Breast epithelium (tissue), 4 donors: ENCODE measurements at places on chromosomes 6 and 20.

DNA sequence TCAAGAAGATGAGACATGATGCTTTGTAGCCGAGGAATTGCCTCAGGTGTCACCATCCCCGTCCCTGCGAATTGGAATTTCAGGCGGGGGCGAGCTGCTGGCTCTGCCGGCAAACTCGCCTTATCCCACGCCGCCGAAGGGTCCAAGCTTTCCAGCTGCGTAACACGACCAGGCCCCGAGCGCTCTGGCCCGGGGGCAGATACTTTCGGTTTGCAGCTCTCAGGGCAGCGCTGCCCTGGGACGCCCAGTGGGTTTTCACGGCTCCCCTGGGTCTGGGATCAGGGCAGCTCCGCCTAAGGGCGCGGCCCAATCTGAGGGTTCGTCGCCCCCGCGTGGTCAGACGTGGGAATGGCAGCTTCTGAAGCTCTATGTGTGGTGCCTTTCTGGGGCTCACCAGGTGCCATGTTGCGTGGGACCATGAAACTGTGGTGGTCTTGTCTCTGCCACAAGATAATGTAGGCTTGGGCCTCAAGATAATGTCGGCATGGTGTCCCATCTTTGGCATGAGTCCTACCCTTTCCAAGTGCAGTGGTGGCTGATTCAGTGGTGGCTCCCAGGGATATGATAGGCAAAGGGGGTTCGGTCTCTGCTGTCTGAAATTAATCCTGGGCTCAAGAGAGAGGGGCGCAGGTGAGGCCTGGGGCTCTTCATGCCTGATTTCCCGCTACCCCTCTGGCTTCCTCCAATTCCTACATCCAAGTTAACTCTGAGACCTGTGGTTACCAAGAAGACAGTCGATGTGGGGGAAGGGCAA, 21.0 kb downstream of the PIGT start:
- H3K4me1 ChIP-seq: no peaks in the 10 kb centered on the region
- H3K4me3 ChIP-seq: peak overlapping the region; percentile 68
- peak overlapping the region; percentile 48 for H3K27ac ChIP-seq
- peak; percentile 70 for DNase-seq

DNA sequence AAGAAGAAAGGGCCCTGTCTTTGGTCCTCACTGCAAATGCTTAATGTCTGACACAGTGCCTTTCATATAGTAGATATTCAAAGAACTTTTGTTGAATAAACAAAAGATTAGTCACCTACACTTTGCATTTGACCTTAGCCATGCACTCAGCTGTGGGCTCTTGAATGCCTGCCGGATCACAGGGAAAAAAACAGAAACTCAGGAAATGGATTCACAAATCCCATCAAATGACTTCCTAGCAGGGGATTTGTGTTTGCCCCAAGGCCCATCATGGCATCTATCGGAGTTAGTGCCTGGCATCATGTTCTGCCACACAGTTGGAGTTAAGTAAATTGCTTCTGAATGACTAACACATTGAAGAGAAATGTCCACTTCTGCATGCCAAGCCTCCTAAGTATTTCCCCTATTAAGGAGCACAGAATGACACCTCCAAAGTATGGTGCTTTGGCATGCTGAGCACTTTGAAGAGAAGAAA, 72.3 kb upstream of the DST start:
- no peak for DNase-seq
- H3K27ac ChIP-seq: peak overlapping the region; percentile 22

DNA sequence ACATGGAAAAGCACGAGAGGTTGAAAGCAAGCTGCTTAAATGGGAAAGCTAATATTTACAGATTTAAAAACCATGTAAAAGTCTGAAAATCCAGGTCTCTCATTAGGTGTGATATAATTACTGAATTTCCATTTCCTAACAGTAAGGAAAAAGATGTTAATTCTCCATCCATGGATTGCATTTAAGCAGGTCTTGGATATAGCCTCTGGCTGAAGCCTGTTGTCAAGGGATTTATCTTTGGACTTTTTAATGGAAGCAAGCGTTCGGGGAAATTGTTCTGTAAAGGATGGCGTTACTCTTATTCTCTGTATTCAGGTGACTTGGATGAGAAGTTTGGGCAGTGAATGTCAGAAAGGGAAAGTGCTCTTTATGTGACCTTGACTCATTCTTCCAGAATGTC, 233.8 kb downstream of the SLC24A3 start:
- DNase-seq: no peak
- no peak overlapping the region for H3K27ac ChIP-seq
- H3K4me3 ChIP-seq: no peak overlapping the region
- no peaks in the 10 kb centered on the region for H3K36me3 ChIP-seq

DNA sequence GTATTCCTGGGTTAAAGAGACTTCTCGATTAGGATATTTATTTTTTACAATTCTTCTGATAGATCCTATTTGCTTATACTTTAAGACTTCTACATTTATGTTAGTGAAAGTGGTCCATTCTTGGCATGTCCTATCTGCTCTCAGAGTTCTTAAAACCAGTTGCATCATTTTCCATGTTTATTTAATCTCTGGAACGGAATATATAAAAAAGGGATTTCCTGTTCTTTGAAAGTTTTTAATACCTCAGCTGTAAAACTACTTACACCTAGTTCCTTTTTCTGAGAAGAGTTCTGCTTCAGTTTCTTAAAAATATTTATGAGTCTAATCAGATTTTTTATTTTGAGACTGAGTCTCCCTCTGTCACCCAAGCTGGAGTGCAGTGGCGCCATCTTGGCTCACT, 18.0 kb upstream of the MYL9 start:
- no peak overlapping the region for H3K4me3 ChIP-seq
- H3K27ac ChIP-seq: no peak overlapping the region
- H3K36me3 ChIP-seq: peaks cover 6% of the 10 kb centered on the region
- DNase-seq: no peak

GRCh38 chr6:35295036-35295435, 2.6 kb upstream of the DEF6 start:
- no peak for DNase-seq
- H3K27ac ChIP-seq: no peak overlapping the region
- H3K27me3 ChIP-seq: no peaks in the 10 kb centered on the region
- peaks cover 9% of the 10 kb centered on the region for H3K36me3 ChIP-seq

DNA sequence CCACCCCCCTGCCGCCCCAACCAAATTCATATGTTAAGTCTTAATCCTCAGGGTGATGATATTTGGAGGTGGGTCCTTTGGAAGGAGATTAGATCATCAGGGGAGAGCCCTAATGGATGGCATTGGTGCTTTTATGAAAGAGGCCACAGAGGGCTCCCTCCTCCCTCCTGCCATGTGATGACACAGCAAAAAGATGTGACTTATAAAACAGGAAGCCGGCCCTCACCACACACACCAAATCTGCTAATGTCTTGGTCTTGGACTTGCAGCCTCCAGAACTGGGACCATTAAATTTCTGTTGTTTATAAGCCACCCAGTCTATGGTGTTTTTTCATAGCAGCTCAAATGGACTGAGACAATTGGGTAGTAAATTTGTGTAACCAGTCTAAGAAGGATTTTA, 176.3 kb downstream of the ADGRG6 start:
- H3K4me3 ChIP-seq: no peak overlapping the region
- no peak overlapping the region for H3K27ac ChIP-seq
- no peaks in the 10 kb centered on the region for H3K36me3 ChIP-seq
- H3K4me1 ChIP-seq: no peaks in the 10 kb centered on the region

DNA sequence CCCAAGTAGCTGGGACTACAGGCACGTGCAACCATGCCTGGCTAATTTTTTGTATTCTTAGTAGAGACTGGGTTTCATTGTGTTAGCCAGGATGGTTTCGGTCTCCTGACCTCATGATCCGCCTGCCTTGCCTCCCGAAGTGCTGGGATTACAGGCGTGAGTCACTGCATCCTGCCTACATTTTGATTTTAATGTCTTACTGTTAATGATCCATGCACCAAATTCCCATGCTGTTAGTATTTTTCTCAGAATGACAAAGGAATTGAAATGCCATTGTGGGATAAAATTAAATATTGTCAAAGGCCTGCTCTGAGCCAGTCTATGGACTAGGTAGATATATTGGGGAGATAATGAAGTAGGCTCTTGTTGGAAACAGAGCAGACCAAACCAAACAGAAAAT, 28.2 kb downstream of the CBFA2T2 start:
- H3K27ac ChIP-seq: peak overlapping the region; percentile 65
- no peaks in the 10 kb centered on the region for H3K36me3 ChIP-seq
- H3K4me3 ChIP-seq: no peak overlapping the region
- no peaks in the 10 kb centered on the region for H3K27me3 ChIP-seq
- H3K4me1 ChIP-seq: no peaks in the 10 kb centered on the region

- no peaks in the 10 kb centered on the region for H3K36me3 ChIP-seq
- no peak overlapping the region for H3K27ac ChIP-seq
- H3K4me1 ChIP-seq: no peaks in the 10 kb centered on the region
These were observed 6.3 kb downstream of the PRR18 start for GRCh38 chr6:166301611-166302529.

GRCh38 chr6:136923954-136924673, 2.0 kb downstream of the SLC35D3 start:
- no peak overlapping the region for H3K27ac ChIP-seq
- peaks cover 7% of the 10 kb centered on the region for H3K27me3 ChIP-seq
- H3K36me3 ChIP-seq: no peaks in the 10 kb centered on the region
- no peak overlapping the region for H3K4me3 ChIP-seq

DNA sequence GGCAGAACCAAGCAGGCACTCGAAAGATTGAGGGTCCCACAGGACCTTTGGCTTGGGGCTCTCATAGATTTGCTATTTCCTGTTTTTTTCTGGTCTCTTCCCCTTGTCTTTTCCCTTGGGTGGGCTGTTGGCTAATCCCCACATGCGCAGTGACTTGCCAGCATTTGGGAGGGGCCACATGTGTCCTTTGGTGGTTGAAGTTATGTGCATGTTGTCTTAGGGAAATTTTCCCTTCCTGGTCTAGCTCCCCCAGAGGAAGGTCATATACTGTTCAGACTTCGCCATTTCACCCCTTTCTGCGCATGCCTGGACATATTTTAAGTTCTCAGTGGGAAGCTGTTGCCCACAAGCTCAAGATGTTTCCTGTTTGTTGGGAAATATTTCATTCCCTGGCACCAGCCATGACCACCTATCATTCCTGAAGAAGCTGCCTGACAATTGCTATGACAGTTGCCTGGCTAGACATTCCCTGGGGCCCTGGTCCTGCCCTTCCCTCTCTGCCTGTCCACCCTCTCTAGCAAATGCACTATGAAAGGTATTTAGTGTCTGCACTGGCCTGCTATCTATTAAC, 156.2 kb upstream of the THBS2 start:
- H3K4me3 ChIP-seq: no peak overlapping the region
- no peak overlapping the region for H3K27ac ChIP-seq
- H3K36me3 ChIP-seq: no peaks in the 10 kb centered on the region
- no peaks in the 10 kb centered on the region for H3K27me3 ChIP-seq
- no peak for DNase-seq
- no peaks in the 10 kb centered on the region for H3K4me1 ChIP-seq

GRCh38 chr6:166957087-166957804, 896 bp upstream of the RNASET2 start:
- H3K36me3 ChIP-seq: no peaks in the 10 kb centered on the region
- no peaks in the 10 kb centered on the region for H3K27me3 ChIP-seq
- peak overlapping the region; percentile 90 for H3K27ac ChIP-seq
- peaks cover 6% of the 10 kb centered on the region for H3K4me1 ChIP-seq
- DNase-seq: no peak

GRCh38 chr20:62724692-62725595, 16.3 kb downstream of the NTSR1 start:
- no peaks in the 10 kb centered on the region for H3K4me1 ChIP-seq
- H3K27ac ChIP-seq: no peak overlapping the region
- no peak overlapping the region for H3K4me3 ChIP-seq
- DNase-seq: no peak
- H3K27me3 ChIP-seq: no peaks in the 10 kb centered on the region

DNA sequence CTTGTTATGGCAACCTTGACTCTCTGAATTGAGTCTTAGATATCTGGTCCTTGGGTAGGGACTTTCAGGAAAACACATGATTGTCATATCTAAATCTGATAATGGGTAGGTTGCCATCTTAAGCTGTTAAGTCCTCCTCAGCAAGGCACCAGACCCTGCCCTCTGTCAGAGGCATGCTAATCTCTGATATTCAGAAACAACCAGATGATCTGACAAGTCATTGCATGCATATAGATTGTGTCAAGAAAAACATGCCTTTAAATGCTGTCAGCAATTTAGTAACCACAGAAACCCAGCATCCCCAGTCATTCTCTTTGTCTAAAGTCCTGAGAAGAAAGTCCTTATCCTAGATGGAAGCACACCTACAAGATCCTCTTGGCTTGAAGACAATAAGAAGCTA, 149.1 kb downstream of the EDN1 start:
- no peak for DNase-seq
- H3K4me1 ChIP-seq: no peaks in the 10 kb centered on the region
- no peak overlapping the region for H3K27ac ChIP-seq
- H3K36me3 ChIP-seq: no peaks in the 10 kb centered on the region
- no peaks in the 10 kb centered on the region for H3K27me3 ChIP-seq

DNA sequence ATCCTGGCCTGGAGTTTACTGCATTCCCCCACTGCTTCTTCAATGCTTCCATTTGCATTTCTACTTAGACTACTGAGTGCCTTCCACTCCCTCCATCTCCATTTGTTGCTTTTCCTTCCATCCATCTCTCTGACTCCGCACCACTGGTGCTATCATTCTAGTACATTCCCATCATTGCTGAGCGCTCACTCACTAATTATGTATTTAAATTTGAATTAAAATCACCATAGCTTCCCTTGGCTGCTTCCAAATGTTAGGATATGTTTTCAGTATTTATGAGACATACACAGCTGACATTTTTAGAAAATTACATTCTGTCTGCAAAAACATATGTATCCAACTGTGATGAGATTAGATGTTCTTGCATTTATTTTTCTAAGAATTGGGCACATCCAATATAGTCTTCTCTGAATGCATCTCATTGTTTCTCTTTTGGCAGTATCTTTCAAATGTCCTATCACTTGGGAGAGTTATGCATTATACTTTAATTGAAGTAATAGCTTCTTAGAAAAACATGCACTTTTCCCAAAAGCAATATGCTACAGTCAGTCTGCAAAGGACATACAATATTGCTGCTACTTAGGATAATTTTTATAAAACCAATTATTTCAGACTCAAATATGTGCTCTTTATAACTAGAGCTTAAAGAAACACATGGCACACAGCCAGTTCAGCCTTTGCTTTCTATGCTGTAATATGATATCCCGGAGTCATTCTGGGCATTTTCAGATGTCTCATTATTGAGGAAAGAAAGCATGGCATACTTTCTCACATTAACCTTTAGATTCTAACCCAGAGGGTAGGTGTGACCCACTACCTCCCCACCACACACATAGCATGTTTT, 12.1 kb upstream of the COL21A1 start:
- no peaks in the 10 kb centered on the region for H3K36me3 ChIP-seq
- H3K27ac ChIP-seq: no peak overlapping the region
- H3K4me1 ChIP-seq: no peaks in the 10 kb centered on the region

- no peak for DNase-seq
- H3K4me1 ChIP-seq: no peaks in the 10 kb centered on the region
- no peak overlapping the region for H3K27ac ChIP-seq
- peaks cover 39% of the 10 kb centered on the region for H3K27me3 ChIP-seq
- no peaks in the 10 kb centered on the region for H3K36me3 ChIP-seq
- no peak overlapping the region for H3K4me3 ChIP-seq
These were observed 2.0 kb downstream of the ADGRB3 start for GRCh38 chr6:68637071-68637470.
